ENCODE measurements at places on chromosomes 4 and X.

DNA sequence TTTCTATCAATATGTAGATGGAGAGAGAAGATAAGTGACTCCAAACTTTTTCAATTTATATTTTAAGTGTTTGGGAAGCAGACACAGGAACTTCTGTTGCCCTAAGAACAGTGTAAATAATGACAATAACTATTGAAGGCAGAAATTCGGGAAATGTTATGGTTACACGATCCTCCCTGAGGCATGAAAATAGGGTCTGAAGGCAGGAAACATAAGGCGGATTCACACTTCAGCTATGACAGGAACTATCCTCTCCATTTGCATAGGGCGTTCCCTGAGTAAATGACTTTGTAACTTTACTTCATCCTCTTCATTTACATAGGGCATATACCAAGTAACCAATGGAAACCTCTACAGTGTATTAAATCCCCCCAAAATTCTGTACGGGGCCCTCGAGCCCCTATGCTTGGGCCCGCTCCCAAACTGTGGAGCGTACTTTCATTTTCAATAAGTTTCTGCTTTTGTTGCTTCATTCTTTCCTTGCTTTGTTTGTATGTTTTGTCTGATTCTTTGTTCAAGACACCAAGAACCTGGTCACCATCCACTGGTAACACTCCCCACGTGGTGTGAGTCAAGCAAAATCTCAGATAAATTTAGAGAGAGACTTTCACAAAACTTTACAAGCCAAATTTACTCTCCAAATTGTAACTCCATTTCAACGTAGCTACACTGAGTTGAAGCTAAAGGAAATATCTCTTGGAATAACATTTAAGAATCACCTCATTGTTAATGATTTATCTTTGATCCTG, 2504.3 kb downstream of the ARAP2 start:
- no peak for DNase-seq

- peak; percentile 60 for DNase-seq
Observed at GRCh38 chr4:74054483-74055047, 16.1 kb upstream of the CXCL3 start.

GRCh38 chr4:150569384-150569987, 12.5 kb upstream of the MAB21L2 start:
- DNase-seq = peak; percentile 15

DNA sequence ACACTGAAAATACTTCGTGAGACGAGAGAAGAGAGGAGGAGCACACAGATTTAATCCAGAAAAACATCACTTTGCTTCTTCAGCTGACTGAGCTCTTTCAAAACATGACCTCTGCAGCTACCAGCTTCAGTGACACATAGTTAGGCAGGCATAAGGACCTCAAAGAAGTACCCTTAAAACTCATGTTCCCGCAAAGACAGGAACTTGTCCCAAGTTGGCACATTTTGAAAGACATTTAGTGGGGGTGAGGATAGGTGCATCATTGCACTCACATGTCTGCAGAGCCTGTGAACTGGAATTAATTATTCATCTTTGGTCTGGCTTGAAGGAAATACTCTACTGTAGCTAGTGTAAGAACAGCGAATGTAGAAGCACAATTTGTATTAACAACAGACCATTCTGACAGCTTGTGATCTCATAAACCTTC, 221.8 kb downstream of the MGST2 start:
- no peak for DNase-seq

DNA sequence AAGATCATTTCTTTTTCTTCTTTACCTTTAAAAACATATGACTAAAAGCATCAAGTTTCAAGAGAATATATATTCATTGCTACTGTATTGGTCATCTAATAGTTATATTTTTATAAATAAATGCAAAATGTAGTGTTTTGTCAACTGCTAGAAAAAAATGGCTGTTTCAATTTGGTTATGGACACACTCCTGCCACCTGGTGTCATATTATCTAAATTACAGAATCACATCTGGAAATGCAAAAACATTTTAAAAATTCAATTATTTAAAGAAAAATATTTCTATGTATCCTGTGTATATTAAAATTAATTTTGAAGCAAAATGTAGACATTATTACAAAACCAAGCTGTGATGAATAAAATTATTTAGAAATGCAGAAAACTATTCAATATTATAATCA, 329.4 kb upstream of the PCDH18 start:
- DNase-seq = peak; percentile 23

GRCh38 chr4:103895876-103896465, 176.2 kb upstream of the TACR3 start:
- DNase-seq = no peak

All from hematopoietic multipotent progenitor cell treated with erythropoietin and hydrocortisone succinate and interleukin-3 and kit ligand, for 4 days (in vitro differentiated cells).